CD4-positive, alpha-beta T cell treated with Interleukin-6 at 100 ng/mL for 8 hours (primary cell): ENCODE measurements at places on chromosomes 11 and 22.

DNA sequence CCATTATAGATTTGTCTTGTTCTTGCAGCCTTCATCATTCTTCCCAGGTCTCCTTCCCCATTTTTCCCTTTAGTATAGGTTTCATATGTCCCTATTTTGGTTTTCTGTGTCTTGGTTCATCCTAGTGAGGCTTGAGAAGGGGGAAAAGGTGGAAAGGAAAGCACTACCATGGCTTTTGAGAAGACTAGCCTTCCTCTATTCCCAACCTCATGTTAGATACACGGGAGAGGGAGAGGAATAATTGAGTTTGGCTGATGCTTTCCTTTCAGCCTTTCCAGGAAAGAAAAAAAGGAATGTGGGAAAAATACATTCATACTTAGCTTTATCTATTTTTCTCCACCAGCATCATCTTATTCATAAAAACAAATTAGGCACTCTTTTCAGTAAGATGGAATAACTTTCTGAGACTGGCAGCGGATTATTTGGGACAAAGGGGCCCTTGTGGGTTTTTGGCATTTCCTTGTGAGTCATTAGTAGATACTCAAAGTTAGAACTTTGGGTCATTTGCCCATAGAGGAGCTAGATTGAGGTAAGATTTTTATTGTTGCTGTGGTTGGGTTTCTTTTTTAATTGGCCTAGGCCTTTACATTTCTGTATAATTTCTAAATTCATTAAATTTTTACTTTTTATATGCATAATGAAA is 23.8 kb downstream of the CAPRIN1 start:
- DNase-seq: no peak

DNA sequence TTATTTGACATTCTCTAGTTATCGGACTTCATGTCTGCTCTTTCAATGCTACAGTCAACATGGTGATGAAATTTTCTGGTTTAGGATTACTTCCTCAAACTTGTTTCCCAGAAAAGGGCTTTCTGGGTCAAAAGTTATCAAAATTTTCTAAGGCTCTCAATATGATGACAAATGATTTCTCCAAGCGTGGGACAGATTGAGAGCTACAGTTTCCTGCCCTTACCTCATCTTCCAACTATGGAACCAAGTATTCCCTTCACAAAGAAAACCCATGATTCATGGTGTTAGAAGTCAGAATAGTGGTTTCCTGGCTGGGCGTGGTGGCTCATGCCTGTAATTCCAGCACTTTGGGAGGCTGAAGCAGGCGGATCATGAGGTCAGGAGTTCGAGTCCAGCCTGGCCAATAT is 17.8 kb downstream of the MYO18B start:
- DNase-seq: no peak

DNA sequence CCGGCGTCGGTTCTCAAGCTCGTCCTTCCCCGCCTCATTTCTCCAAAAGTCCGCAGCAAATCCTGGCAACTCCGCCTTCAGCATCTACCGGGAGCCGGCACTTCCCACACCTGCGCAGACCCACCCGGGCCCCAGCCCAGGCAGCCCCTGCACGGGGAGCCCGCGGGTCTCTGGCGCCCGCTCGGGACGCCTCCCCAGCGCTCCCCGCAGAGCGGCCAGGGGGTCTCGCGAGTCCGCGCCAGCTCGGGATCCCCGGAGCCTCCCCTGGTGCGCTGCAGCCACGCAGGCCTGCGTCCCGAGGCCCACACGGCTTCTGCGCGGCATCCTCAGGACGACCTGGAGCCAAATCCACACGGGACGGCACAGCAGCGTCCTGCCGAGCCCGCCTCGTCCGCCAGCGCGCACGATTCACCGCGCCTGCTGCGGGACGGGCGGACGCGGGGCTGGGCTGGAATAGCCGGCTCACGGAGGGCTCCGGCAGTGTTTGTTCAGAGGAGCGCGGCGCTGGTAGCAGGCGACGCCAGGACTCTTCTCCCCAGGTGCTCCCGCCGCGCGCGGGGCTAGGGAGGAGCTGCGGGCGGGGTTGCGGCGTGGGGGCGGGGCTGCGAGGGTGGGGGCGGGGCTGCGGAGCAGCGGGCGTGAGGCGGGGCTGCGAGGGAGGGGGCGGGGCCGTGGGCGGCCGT is 816 bp upstream of the PHRF1 start:
- DNase-seq: no peak

GRCh38 chr11:62680825-62681240 is 2.0 kb upstream of the UBXN1 start:
- DNase-seq: peak; percentile 44

DNA sequence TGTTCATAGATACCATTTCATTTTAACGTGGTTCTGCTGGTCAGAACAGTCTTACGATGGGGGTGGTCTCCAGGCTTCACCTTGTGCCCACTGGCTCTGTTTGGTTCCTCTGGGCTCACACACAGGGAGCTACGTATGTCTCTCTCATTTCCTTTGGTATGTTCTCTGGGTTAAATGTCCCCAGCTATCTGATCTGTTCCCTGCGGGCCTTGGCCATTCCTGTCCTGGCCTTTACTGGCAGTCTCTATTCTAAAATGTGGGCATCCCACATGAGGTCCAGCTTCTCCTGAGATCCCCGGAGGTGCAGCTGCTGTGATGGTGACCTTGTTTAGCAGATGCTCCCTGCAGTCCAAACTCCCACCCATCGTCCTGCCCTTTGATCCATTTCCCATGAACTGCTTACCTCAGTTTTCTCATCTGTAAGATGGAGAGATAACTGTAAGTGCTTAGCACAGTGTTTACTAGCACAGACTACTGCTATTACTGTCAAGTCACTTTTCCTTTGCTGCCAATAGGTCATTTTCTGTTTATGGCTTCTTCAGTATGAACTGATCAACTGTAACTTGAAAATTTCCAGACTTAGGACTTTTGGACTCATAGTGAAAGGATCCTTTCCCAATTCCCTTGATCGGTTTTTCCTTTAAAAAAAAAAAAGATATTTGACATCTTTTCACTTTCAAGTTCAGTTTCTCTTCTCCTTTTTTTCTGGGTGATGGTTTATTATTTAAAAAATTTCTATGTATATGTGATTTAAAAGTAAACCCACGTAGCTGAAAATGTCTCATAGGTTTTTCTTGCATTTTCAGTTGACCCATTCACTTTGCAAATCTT is 92.9 kb downstream of the PTPRJ start:
- no peak for DNase-seq

- DNase-seq: no peak
These were observed 191.3 kb downstream of the KIF18A start for GRCh38 chr11:27916541-27917100.

DNA sequence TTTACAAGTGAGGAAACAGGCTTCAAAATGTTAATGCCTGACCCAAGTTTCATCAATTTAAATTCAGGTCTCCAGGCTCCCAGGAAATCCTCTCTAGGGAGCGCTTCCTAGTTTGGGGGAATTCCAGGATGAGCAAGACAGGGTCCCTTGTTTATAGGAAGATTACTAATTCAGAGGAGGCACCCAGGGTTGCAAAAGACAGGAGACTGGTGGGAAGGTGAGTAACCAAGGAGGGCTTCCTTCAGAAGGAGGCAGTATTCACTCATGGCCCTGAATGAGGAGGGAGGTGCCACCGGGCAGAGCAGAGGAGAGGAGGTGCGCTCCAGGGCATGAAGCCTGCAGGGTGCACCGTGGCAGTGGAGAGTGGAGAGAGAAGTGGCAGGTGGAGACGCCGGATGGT is 1.6 kb downstream of the TMEM132A start:
- no peak for DNase-seq

GRCh38 chr11:63520606-63521170 is 14.8 kb downstream of the LGALS12 start:
- no peak for DNase-seq

- DNase-seq: no peak
These were observed 93.7 kb downstream of the PGR start for GRCh38 chr11:101035872-101036271.

DNA sequence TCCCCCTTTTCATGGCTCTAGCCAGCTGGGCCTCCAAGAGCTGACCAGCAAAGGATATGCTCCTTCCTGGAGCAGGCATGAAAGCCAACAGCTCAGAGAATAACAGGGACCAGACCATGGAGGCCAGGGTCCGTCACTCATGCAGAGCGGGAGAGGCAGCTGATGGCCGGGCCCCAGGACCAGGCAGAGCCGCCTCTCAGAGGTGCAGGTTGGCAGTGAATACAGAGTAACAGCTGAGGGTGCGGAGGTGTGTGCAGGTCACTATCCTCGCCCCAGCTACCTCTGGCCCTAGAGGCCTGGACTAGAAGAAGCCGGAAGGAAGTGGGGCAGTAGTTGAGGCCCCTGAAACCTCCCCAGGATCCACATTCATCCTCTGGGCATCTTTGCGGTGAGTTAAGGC is 1377.3 kb downstream of the TBC1D22A start:
- DNase-seq: no peak

GRCh38 chr11:72081821-72082453 is 1.3 kb downstream of the LRRC51 start:
- DNase-seq: no peak

DNA sequence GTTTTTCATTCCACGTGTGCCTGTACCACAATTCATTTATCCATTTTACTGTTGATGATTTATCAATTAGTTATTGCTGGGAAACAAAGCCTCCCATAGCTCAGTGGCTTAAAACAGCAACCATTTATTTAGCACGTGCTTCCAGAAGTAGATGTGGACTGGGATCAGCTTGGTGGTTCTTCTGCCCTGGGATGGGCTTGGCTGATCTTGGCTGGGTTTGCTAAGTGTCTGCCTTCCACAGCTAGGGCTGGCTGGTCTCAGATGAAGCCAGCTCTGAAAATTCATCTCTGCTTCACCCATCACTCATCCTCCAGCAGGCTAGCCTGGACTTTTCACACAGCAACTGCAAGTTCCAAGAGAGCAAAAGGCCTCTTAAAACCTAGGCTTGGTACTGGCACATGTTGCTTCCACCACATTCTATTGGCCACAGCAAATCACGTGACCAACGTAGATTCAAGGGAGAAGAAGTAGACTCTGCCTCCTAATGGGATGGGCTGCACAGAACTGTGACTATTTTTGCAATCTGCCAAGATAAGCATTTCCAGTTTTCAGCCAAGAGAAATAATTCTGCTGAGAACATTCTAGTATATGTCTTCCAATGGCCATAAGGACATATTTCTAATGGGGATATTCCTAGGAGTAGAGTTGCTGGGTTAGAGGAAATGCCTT is 124.9 kb downstream of the MN1 start:
- no peak for DNase-seq

GRCh38 chr11:88521799-88522201 is 184.3 kb upstream of the CTSC start:
- DNase-seq: no peak

GRCh38 chr11:112579282-112579681 is 318.6 kb upstream of the PLET1 start:
- DNase-seq: no peak

DNA sequence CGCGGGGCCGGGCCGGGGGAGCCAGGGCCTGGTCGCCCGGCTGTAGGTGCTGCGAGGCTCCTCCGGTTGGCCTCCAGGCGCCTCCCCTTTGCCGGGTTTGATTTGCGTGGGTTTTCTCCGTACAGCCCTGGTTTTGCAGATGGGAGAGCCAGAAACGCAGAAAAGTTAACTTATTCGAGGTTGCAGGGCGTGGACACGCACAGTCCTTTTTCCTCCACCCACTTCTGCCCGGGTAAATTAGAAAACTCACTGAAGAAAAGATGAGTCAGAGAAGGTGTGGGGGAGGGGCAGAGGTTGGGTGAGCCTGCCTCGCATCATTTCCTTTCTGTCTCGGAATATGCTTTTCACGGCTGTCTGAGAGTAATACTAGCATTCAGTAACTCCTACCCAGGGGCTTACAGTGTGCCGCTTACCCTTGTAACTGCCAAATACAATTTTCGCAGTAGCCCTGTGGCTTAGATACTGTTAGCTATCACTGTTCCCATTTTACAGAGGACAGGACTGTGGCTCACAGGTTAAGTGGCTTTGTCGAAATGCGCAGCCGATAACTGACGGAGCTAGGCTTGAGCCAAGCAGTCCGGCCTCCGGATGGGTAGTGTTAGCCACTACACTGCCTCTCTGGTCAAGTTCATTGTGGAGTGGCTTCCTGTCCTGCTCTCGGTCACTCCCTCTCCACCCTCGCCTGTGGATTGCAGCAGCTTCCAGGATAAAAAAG is 812 bp downstream of the FADD start:
- peak; percentile 90 for DNase-seq

- no peak for DNase-seq
These were observed 9.6 kb downstream of the FAM118A start for GRCh38 chr22:45319324-45319685.

DNA sequence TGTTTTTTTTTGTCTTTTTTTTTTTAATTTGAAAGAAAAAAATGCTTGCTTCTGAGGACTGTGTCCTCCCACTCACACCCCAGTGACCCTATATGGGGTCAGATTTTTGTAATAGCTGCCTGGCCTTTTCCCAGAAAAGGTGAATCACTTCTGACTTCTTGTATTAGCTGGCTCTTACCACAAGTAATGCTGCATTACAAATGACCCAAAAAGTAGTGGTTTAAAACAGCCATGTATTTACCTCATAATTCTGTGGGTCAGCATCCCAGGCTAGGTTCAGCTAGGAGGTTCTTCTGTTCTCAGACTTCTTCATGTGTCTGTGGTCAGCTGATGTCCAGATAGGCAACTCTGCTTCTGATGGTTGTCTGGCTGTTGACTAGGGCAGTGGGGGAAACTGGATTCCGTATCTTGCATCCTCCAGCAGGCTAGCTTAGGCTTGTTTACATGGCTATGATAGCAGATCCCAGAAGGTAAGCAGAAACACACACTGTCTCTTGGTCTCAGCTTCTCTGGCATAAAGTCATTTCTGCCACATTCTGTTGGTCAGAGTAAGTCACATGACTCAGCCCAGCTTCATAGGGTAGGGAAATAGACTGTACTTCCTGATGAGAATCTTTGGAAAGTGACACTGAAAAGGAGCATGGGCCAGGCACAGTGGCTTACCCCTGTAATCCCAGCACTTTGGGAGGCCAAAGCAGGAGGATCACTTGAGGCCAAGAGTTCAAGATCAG is 19.5 kb downstream of the LHFPL7 start:
- DNase-seq: no peak

DNA sequence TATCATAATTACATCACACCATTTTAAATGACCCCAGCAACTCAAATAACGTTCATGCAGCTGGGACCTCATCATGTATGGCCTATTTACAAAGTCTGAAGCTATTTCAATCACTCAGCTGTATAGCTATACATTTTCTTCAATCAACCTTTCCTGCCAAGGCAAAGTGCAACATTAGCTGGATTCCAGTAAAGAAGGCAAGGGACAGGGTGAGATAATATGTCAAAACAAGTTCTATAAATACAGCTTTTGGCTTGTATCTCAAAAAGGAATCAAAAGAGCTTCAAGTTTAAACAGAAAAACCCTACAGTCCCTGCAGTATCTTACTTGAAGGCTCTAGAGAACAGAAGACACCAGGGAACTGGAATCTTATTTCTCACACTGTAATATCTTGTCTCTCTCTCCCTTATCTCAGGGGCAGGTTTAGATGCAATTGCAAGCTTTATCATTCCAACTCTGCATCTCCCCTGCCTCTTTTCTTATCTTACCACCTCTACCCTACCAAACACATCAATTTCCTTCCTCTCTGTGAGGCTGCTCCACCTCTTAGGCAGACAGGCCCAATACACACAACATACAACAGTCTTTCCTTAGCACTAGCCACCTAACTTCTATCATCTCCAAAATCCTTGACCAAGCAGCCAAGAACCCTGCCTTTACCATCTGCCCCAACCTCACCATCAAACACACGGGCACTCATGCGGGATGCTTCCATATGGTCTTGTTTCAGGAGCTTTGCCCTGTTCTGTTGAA is 34.5 kb downstream of the CELF1 start:
- no peak for DNase-seq
